ENCODE measurements at places on chromosomes 3 and 15.

- no peaks in the 10 kb centered on the region for H3K36me3 ChIP-seq
- peaks cover 5% of the 10 kb centered on the region for H3K27me3 ChIP-seq
- H3K27ac ChIP-seq = no peak overlapping the region
- no peak for DNase-seq
- H3K4me3 ChIP-seq = no peak overlapping the region
Observed at GRCh38 chr3:63022114-63022513, 146.9 kb upstream of the CADPS start.

- no peaks in the 10 kb centered on the region for H3K4me1 ChIP-seq
- H3K27ac ChIP-seq = no peak overlapping the region
- H3K27me3 ChIP-seq = no peaks in the 10 kb centered on the region
- no peak overlapping the region for H3K4me3 ChIP-seq
Observed at GRCh38 chr15:61393949-61394348, 164.8 kb upstream of the RORA start.

DNA sequence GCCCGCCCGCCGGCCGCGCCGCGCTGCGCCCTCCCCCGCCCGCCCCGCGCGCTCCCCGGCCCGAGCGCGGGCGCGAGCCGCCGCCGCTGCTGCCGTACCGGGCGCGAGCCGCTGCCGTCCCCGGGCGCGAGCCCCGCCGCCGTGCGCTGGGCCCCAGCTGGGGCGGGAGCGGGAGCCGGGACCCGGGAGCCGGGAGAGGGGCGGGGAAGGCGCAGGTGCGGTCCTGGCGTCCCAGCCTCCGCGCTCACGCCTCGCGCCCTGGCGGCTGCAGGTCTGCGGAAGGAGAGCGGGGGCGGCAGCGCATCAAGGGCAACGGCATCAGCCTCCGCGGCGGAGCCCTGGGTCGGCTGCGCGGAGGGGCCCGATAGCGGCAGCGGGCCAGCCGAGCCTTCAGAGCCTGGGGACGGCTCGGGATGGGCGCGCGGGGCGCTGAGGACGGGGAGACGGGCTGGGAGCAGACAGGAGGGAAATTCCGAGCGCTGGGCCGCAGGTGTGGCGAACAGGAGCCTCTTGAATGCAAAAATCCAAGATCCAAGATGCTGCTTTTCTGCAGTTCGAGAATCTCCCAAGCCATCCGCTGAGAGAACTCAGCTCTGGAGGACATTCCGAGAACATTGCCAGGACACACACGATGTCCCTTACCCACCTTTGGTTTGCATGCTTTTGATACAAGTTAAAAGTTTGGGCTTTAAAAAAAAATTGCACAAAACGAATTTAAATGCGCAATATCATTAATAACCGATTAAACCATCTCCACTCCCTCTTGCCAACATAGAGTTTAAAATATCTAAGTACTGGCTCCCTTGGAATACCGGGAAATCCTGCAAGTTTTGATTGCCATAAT, 251.1 kb downstream of the TJP1 start:
- H3K4me3 ChIP-seq = peak overlapping the region; percentile 52
- no peak overlapping the region for H3K27ac ChIP-seq
- peaks cover 81% of the 10 kb centered on the region for H3K27me3 ChIP-seq
- no peaks in the 10 kb centered on the region for H3K36me3 ChIP-seq

DNA sequence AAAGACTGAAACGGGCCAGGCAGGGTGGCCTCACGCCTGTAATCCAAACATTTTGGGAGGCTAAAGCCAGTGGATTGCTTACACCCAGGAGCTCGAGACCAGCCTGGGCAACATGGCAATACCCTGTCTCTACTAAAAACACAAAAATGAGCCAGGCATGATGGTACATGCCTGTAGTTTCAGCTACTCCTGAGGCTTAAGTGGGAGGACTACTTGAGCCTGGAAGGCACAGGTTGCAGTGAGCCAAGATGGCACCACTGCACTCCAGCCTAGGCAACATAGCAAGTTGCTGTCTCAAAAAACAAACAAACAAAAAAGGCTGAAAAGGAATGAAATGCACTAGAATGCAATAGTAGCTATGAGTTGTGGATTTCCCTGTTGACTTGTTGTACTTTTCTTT, 94.7 kb downstream of the STAG1 start:
- H3K27me3 ChIP-seq = no peaks in the 10 kb centered on the region
- H3K27ac ChIP-seq = peak overlapping the region; percentile 39
- DNase-seq = no peak
- no peak overlapping the region for H3K4me3 ChIP-seq
- peaks cover 20% of the 10 kb centered on the region for H3K36me3 ChIP-seq

GRCh38 chr15:29050870-29051269, 165.1 kb downstream of the APBA2 start:
- DNase-seq = no peak
- H3K27me3 ChIP-seq = no peaks in the 10 kb centered on the region
- peaks cover 4% of the 10 kb centered on the region for H3K4me1 ChIP-seq
